Activated CD8-positive, alpha-beta memory T cell treated with anti-CD3 and anti-CD28 coated beads for 4 hours (primary cell): ENCODE measurements at places on chromosomes 4 and X.

GRCh38 chr4:61245069-61245714 is 45.1 kb downstream of the ADGRL3 start:
- no peak for DNase-seq

- DNase-seq = no peak
These were observed 80.5 kb downstream of the ALPK1 start for GRCh38 chr4:112377594-112378242.

- no peak for DNase-seq
These were observed 110.7 kb upstream of the GALNT7 start for GRCh38 chr4:173057901-173058300.

- DNase-seq = no peak
These were observed 175.2 kb upstream of the ADAMTS3 start for GRCh38 chr4:72744103-72744725.

GRCh38 chrX:135625995-135626394 is 87.4 kb upstream of the CT45A1 start:
- DNase-seq = no peak

DNA sequence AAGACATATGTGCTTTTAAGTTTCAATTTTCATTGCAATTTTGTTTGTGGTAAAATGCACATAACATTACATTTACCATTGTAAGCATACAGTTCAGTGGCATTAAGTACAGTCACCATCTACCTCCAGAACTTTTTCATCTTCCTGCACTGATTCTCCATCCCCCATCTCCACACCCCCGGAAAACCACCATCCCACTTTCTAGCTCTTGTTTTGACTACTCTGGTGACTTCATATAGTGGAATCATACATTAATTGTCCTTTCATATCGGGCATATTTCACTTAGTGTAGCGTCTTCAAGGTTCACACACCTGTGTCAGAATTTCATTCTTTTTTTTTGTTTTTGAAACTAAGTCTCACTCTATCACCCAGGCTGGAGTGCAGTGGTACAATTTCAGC is 143.5 kb downstream of the GPR143 start:
- no peak for DNase-seq

DNA sequence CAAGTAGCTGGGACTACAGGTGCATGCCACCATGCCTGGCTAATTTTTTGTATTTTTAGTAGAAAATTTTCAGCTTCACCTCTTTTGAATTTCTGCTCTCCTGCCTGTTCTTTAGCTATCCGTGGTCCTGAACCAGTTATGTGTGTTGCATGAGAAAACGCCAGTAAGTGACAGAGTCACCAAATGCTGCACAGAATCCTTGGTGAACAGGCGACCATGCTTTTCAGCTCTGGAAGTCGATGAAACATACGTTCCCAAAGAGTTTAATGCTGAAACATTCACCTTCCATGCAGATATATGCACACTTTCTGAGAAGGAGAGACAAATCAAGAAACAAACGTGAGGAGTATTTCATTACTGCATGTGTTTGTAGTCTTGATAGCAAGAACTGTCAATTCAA is 13.9 kb downstream of the ALB start:
- DNase-seq = no peak

DNA sequence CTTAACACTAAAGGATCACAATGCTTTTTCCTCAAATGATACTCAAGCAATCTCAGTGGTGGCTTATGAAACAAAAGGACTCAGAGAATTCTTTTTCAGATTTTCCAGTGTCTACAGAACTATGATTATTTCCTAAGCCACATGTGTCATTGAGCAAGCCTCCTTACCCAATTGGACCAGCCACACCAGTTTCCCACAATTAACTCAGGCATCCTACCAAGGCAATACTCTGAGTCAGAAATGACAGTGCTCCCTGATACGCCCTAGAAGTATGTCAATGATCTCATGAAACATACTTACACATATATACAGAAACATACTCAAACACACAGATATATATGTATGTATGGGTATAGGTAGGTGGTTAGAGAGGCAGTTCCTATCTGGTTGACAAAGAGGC is 4.8 kb downstream of the ADAMTS3 start:
- DNase-seq = no peak

GRCh38 chr4:77821775-77822174 is 2.6 kb upstream of the CNOT6L start:
- DNase-seq = peak; percentile 38

GRCh38 chrX:150361070-150361776 is 1.9 kb upstream of the MAMLD1 start:
- no peak for DNase-seq

DNA sequence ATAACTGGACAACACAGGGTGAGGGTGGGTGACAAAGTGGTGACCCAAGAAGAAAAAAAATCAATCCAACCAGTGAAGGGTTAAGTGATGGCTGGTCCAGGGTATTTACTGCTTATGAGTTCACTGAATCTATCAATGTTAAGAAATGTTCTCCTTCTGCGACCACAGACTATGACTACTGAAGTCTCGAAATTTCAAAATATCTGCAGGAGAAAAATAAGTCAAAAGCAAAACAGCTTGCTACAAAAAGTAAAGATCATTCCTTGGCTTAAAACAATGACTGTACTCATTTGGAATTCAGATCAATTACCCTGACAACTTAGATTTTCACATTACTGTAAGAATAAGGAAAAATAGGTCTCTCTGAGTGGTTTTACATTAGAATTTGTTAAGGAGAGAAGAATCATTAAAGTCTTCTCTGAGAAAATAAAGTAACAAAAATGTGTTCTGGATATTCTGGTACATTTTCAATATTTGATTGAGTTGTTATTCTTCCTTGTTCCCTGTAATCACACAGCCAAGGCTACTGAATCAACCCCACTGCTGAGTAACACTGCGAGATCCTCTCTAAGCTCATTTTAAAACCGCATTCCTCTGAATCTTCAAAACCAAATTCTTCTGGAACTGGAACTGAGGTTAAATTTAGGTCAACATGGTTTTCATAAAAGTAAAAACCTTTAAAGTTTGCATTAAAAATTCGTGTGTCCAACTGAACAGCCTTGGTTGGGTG is 22.7 kb downstream of the SMPX start:
- DNase-seq = no peak

GRCh38 chr4:182369211-182369610 is 126.0 kb downstream of the TENM3 start:
- no peak for DNase-seq

DNA sequence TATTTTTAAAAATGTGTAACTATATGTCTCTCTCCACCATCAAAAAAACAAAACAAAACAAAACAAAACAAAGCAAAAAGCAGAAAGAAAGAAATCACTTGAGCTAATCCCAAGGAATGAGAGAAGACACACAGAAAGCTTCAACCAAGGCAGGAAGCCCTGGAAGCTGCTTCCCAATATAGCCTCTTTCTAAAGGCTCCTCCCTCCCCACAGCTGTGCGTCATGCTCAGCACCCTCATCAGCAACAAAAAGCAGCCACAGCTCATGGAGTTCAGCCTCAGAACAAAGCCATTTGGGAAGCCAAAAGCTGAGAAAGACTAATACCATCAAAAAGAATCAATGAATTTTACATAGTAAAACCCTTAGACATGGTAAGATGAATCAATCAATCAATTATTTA is 501.6 kb upstream of the SMIM31 start:
- no peak for DNase-seq

DNA sequence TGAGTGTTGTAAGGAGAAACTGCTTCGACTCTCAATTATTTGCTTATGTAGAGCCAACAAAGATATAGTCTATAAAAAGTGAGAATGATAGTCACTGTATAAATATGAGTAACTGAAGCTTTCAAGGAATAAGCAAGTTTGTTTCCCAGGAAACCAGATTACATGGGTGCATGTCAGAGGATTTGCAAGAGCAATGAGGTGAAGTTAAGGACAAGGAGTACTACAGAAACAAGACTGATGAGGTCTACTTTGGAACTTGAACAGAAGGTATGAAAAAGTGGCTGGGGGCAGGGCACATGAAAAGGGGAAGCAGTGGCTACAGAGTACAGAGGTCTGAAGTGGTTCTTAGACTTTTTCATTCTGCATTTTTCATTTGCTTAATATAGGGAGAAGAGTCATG is 321.0 kb upstream of the CXXC4 start:
- no peak for DNase-seq

DNA sequence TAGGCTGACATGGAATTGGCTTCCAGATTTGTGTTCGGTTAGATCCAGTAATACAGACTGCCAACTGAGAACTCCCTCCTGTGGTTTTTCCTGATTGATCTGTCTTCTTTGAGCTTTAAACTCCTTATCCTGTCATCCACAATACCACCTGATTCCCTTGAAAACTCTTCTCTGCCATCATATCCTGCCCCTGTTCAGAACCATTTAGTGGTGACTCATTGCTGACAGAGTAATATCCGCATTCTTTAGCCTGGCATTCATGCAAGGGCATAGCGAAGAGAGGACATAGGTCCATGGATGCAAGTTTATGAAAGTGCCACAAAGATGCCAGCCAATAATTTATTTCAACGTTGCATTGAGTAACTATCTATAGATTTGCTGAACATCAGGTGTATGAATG is 76.6 kb downstream of the ITIH6 start:
- DNase-seq = no peak

DNA sequence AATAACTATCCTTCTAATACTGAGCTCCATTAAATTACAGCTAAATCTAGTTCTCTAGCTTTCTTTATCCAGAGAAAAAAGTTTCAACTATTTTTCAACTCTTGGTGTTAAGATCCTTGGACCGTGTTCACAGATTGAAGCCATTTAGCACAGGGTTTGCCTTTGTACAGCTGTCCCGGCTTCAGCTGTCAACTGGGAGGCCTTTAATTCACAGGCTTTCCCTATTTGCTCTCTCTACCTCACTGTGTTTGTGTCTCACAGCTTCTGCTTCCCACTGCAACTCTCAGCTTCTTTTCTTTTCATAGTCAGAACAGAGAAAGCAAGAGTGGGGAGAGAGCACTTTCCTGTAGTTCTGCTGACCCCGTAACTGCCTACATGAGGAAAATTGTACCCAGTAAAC is 76.9 kb upstream of the SMAD1 start:
- DNase-seq = no peak
